ENCODE measurements at places on chromosomes 13 and 19.

DNA sequence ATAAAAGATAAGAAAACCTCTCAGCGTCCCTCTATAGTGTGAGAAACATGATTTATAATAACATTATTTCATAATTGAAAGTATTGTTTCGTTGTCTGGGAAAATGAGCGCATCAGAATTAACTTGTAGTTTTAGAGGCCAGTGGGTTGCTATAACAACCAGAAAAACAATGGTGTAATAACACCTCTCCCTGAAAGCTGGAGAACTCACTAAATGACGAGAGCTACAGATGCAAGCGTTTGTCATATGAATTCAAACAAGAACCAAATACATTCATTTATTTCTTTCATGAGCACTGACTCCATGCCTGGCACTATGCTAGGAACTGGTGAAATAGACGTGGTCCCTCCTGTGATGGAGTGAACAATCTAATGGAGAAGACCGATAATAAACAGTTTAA lies 16.3 kb downstream of the KBTBD7 start:
- no peak overlapping the region for H3K4me3 ChIP-seq
- no peak overlapping the region for H3K27ac ChIP-seq
- ATAC-seq = no peak

DNA sequence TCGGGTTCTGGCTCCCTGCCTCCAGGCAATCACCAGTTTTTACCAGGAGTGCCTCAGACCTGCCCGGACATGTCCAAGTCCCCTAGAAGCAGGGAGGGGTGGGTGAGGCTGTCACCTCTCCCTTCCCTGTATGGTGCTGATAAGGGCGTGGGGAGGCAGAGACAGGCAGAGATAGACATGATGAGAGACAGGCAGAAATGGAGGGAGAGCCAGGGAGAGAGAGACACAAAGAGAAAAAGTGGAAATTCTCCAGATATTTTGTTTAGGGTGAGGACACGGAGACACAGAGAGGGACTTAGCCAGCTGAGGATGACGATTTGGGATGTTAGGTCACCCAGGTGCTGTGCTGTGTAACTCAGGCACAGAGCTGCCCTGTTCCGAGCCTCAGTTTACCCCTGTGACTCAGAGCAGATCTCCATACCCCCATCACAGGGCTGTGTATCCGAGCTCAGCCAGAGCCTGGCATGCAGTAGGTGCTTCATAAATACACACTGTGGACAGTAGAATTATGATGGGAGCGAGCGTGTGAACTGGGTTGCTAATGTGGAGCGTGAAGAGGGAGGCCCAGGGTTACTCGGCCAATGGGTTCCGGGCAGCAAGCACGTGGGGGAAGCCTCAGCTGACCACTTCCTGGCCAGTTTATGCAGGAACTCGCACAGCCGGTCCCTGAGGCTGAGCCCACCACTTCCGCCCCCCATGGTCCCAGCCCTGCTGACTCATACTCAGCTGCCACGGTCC lies 11.9 kb upstream of the GDF15 start:
- H3K4me3 ChIP-seq = no peak overlapping the region
- H3K27me3 ChIP-seq = no peaks in the 10 kb centered on the region
- peaks cover 28% of the 10 kb centered on the region for H3K4me1 ChIP-seq
- peak; percentile 96 for ATAC-seq
- H3K27ac ChIP-seq = peak overlapping the region; percentile 15

GRCh38 chr13:47046706-47047105 lies 149.9 kb upstream of the HTR2A start:
- H3K4me3 ChIP-seq = no peak overlapping the region
- peaks cover 32% of the 10 kb centered on the region for H3K27me3 ChIP-seq
- H3K36me3 ChIP-seq = no peaks in the 10 kb centered on the region
- no peak for ATAC-seq
- no peak overlapping the region for H3K27ac ChIP-seq
- no peaks in the 10 kb centered on the region for H3K4me1 ChIP-seq

GRCh38 chr19:41478875-41479756 lies 36.2 kb downstream of the ERICH4 start:
- no peak for ATAC-seq
- peaks cover 17% of the 10 kb centered on the region for H3K4me1 ChIP-seq
- no peak overlapping the region for H3K27ac ChIP-seq
- no peak overlapping the region for H3K4me3 ChIP-seq
- no peaks in the 10 kb centered on the region for H3K36me3 ChIP-seq

GRCh38 chr13:89951341-89951740 lies 1396.1 kb upstream of the MIR17HG start:
- H3K27me3 ChIP-seq = no peaks in the 10 kb centered on the region
- H3K4me1 ChIP-seq = no peaks in the 10 kb centered on the region
- ATAC-seq = no peak
- H3K4me3 ChIP-seq = no peak overlapping the region
- H3K27ac ChIP-seq = no peak overlapping the region

DNA sequence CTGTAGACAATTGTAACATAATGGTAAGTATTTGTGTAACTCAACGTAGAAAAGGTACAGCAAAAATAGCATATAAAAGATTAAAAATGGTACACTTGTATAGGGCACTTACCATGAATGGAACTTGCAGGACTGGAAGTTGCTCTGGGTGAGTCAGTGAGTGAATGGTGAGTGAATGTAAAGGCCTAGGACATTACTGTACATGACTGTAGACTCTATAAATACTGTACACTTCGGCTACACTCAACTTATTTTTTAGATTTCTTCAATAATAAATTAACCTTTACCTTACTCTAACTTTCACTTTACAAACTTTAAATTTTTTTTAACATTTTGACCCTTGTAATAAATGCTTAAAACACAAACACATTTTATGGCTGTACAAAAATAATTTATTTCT lies 72.1 kb upstream of the FAM216B start:
- no peaks in the 10 kb centered on the region for H3K36me3 ChIP-seq
- H3K27ac ChIP-seq = no peak overlapping the region
- no peak for ATAC-seq
- H3K4me1 ChIP-seq = no peaks in the 10 kb centered on the region

Measured in stimulated activated memory B cell treated with anti-CD40 and anti-IgM and Interleukin-4, amounts not matched to agents 10 μg/mL and 1 μg/mL and 100 μg/mL, for 72 hours (primary cell).